ENCODE measurements at places on chromosomes 6 and 20.

DNA sequence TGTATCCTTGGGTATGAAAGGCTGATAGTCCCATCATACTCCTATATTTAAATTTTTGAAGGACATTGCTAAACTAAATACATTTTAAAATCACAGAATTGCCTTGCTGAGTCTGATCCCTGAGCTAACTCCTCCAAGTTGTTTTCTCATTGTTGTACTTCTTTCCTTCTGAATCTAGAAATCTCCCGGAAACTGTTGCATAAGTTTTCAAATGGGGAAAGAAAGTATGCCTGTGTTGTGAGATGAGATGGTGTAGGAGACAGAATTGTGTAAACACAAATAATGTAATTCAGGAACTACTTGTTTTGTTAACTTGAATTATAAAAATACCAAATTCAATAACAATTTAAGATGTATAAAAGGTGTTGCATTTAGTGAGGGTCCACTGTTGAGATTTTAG lies 7.3 kb downstream of the PNRC1 start:
- DNase-seq = no peak

- no peak for DNase-seq
These were observed 32.8 kb downstream of the KCNK17 start for GRCh38 chr6:39281312-39281980.

GRCh38 chr6:71168233-71168765 lies 120.3 kb upstream of the OGFRL1 start:
- DNase-seq = no peak

GRCh38 chr6:119459207-119459974 lies 109.8 kb upstream of the MAN1A1 start:
- no peak for DNase-seq

GRCh38 chr6:120873125-120873865 lies 461.0 kb downstream of the TBC1D32 start:
- DNase-seq = no peak

- no peak for DNase-seq
These were observed 327.4 kb upstream of the MAN1A1 start for GRCh38 chr6:119676961-119677360.

- DNase-seq = no peak
These were observed 14.0 kb upstream of the COL10A1 start for GRCh38 chr6:116139917-116140316.

DNA sequence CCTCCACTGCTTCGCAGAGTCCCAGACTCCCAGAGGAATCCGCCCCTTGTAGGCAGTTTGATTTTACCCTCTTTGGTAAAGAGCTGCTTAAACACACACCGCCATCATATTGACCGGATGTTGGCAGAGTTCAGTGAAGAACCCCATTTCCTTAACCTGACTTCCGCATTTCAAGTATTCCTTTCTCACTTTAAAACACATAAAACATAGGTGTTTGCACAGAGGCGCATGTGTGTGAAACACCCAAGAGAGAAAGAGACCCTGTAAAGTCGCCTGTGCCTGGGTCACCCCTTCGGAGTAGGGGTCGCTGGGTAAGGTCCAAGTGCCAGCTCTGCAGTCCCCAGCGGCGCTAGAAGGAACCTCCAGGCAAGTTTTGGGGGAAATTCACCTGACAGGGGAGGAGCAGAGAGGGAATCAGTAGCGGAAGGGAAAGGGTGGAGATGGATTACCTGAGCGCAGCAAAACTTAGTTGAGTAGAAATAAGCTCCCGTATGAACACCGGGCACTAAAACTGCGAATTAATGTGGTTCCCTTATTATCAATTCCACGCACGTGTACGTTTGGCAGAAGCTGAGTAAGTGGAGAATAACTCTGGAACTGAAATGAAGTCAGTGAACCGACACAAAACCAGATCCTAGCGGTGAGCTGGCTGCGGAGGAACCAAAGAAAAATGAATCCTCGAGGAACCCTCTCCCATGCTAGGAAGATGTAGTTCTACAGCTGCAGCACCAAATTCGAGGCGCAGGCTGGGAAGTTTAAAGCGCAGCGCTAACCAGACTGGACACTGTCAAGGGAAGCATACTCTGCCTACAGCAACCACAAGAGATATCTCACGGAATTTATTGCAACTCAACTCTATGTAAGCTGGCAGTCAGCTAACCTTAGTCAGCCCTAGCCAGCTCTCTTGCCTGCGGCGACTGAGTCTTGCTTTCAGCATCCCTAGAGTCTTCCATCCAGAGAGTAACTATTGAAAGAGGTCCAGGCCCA lies 3.5 kb upstream of the HTR1B start:
- DNase-seq = no peak

DNA sequence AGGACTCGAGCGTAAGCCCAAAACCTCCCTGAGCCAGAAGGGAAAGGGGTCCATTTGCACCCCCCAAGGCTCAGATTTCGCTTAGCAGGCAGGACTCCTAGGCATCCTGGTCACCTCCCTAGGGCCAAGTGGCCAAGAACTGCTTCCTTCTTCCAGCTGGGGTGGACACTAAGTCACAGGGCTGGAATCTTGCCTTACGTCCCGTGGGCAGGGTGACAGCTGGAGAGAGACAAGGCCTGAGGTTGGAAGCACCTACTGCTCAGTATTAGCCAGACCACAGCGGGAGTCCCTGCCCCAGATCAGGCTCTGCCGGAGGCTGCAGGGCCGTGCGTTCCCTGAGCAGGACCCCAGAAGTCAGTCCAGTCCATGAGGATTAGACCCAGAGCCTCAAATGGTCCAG lies 19.7 kb downstream of the LAMA5 start:
- DNase-seq = no peak

DNA sequence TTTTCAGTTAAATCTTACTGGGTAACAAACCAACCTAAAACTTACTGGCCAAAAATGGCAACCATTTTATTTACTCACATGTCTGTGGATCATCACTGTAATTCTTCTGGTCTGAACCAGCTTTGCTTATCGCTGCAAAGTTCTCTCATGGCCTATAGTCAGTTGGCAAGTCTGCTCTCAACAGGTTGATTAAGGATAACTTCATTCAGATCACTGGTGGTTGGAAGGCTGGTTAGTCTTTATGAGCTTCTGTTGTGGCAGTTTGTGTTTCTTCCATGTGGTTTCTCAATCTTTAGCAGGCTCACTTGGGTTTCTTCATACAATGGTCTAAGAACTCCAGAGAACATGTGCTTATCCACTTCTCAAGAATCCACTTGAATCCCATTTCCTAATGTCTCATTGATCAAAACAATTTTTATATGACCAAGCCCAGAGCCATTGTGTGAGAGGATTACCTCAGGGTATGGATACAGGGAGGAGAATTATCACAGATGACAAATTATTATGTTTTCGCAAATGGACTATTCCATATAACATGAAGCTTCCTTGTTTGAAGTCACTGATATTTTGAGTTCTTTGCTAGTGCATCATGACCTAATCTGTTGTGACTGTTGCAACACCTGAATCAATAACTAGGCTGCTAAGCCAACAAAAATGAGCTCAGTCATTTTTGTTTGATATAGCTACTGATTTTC lies 155.4 kb upstream of the BMP2 start:
- DNase-seq = no peak

DNA sequence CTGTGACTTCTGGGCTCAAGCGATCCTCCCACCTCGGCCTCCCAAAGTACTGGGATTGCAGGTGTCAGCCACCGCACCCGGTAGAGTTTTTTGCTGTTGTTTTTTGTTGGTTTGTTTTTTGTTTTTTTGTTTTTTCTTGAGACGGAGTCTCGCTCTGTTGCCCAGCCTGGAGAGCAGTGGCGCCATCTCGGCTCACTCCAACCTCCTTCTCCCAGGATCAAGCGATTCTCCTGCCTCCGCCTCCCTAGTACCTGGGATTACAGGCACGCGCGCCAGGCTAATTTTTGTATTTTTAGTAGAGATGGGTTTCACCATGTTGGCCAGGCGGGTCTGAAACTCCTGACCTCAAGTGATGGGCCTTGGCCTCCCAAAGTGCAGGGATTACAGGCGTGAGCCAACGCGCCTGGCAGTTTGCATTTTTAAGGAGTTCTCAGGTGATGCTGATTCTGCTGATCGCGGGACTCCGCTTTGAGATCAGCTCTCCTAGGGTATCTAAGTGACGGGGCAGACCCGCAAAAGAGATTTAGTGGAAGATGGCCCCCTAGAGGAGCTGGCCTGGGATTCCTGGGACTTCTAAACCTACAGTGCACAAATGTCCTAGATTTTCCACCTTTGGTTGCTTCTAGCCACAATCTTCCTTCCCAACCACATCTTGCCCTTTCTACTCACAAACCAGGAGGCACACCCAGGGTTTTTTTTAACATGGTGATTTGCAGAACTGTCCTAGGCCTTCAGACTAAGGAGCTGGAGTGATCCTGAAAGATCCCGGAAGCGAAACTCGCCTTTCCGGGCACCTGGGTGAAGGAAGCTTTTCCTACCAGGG lies 45.2 kb downstream of the DPPA5 start:
- no peak for DNase-seq

DNA sequence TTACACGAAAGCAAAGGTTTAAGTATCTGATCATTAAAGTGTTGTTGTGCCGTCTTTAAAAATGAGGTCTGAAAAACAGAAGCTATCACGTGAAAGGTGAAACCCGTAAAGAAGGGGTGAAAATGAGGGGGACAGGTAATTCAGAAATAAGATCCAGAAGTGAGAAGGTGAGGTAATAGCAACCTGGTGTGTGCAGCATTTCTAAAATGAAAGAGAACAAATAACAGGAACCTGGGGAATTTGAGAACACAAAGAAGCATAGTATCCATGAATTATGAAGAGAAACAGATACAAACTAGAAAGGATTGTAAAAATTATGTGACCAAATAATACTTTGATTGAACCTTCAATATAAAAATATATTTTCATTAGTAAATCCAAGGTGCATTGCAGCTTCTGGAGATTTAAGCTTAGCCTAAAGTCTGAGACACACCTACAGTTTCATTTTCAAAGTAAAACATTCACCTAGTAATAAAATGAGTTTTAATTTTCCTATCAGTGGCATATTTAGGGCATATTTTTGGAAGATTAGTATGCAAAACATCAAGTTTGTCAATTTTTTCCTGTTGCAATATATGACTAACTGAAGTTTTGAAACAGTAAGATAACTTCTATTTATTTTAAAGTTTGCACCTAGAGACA lies 1.4 kb downstream of the HEY2 start:
- no peak for DNase-seq

GRCh38 chr6:20712011-20712410 lies 177.8 kb downstream of the CDKAL1 start:
- no peak for DNase-seq

GRCh38 chr6:10643201-10643651 lies 51.2 kb downstream of the C6orf52 start:
- no peak for DNase-seq

GRCh38 chr6:123830120-123830519 lies 26.5 kb downstream of the NKAIN2 start:
- DNase-seq = no peak

DNA sequence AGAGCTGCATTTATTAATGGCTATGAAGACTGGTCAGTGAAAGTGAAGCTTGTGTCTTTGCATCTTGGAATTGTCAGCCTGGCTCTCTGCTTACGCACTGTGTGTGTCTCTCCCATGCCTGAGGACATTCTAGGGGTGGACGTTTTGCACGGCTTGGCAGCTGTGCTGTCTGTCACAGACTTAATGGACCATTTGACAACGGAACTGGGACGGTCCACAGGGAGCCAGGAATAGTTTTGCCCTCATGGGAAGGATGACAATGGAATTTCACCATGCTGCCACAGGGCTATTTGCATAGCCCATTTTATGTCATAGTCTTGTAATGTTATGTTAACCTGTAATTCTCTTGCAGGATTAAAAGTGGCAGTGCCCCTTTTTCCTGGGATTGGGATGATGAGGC lies 44.7 kb downstream of the OR2B6 start:
- DNase-seq = no peak

- no peak for DNase-seq
These were observed 69.5 kb downstream of the GTF2H5 start for GRCh38 chr6:158237656-158238055.

DNA sequence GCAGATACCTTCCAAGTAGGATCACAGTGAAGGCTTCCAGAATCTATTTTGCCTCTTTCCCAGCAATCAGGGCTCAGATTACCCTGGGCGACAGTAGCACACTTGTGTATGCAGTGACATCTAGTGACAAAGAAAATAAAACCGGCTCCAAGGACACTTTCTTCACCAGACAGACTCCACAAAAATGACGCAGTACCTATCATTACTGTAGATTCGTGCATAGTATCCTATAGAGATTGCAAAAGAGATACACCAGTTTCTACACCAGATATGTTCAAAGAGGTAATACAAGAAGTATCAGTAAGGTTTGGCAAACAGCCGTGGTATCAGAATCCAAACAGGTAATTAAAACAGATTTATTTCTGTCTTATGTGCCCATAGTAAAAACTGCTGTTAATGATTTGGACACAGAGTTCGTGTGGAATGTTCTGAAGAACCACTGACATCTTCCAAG lies 600.4 kb upstream of the JAG1 start:
- DNase-seq = no peak

GRCh38 chr6:15921243-15921642 lies 207.6 kb upstream of the MYLIP start:
- no peak for DNase-seq

Data from omental fat pad (tissue), 4 donors.